Activated CD4-positive, alpha-beta T cell treated with anti-CD3 and anti-CD28 coated beads, Interleukin-2, amount 10 ng/mL, durations not matched to agents 24 days and 14 days (primary cell): ENCODE measurements at places on chromosomes 7 and 10. TPM values are rescaled to one million over a fixed set of nuclear protein-coding genes. Genes with fewer than 3 reads are reported as not detected.
A peak's percentile ranks its signal among the peaks of the same experiment; 100 is the strongest.

DNA sequence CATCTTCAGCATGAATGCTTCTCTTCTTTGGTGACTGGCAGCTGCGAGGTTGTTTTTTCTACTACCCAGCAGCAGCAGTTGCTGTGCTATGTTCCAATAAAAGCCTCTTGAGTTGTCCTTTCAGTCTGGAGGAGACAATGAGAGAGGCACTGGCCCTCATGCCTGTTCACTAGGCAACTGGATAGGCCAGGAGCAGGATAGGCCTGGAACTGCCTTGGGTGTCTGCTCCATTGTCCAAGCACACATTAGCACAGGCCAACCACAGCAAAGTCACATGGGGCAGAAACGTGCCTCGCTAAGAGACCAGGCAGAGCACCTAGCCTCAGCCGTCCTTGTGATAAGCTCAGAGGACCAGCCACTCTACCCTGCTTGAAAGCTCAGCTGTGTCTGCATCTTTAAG, 76.9 kb upstream of the PDCD4 start:
- DNase-seq: no peak

DNA sequence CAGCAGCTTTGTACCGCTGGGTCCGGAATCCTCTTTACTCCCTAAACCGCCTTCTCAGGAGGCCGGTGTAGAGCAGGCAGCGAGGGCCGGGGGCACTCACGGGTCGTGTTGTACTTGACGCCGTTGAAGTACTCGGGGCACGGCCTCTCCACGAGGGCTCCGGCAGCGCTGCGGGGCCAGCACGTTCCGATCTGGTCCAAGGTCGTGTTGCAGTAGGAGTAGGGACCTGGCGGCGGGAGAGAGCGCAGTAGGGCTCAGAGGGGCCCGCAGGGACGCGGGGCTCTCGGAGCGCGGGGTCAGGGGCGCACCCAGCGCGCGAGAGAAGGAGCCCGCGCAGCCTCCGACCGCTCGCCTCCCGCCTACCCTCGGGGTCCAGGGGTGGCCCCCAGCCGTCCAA, 443 bp downstream of the CRHR2 start:
- peak; percentile 58 for DNase-seq

GRCh38 chr10:7260412-7260900, 150.4 kb downstream of the SFMBT2 start:
- peak; percentile 71 for DNase-seq

DNA sequence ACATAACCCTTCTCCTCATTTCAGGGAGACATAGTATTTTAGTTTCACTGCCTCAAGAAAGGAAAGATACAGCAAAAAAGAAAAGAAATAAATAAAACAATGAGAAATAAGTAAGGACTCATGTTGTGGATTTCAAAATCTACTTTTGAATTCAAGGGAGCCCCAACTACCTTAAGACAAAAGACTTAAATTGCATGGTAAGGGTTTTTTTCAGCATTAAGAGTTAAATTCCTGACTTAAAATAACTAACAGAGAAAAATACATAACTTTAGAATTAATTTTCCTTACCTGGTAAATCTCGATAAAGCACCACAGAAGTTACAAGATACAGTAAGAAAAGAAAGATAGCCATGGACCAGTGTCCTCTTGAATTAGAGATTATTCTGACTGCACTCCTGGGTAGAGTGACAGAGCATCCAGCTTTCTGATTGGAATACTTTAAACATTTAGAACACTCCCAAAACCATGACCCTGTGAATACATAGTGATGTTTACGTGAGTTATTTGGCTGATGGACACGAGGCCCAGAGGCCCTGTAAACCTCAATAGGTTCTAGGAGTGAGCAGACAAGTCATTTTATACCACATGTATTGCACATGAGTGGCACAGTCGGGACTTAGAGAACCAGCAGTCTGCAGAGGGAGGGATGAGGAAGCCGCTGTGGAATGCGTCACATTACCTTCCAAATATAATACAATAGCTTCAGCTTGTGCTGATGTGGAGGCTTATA, 292.5 kb upstream of the SEMA3C start:
- no peak for DNase-seq

- no peak for DNase-seq
Observed at GRCh38 chr10:75972491-75973276, 541.3 kb downstream of the LRMDA start.

DNA sequence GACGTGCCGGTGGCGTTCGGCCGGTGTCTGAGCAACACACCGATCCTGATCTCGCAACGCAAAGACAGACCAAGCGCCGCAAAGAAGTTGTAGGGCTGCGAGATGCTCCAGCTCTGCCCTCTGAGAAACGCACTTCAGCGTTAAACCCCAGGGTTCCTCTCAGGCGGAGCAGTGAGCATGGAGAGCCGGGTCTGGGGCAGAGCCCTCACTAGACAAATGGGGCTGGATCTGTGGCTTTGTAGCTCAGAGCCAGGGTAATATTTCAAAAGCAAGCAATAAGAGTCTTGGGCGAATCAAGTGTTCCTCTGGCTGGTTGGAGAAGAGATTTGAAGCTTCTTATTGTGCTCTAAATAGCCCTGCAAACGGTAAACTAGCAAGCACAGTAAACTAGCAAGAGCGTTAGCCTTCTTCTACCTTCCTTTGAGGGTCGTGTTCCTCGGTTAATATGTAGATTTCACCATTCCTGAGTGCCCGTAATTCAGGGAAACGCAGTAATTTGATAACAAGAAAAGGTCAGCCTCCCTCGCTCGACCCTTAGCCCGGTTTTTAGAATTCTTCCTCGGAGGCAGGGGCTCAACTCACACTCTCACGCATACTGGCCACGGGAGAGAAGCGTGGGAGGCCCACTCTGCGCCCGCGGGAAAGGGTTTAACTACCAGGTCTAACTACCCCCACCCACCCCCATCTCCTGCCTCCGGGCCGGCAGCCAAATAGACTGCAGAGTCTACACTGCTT, 6.7 kb downstream of the SKAP2 start:
- peak; percentile 59 for DNase-seq

DNA sequence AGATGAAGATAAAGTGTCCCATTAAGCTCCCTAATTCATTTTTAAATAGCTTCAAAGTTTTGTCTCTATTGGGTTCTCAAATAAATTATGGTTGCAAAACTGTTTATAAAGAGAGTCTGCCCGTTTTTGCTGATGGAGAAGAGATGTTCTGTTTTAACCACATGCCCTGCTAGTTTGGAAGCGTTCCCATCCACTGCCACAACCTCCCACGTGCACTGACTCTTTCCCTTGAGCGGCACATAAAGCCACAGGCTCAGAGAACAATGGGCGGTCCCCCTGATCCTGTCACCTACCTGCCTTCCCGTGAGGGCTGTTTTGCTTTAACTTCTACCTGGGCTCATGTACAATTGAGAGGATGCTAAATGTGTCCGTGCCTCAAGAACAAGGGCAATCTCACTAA, 65.5 kb downstream of the CPVL start:
- no peak for DNase-seq

- DNase-seq: no peak
Observed at GRCh38 chr10:123997486-123998196, 95.8 kb downstream of the CHST15 start.

GRCh38 chr7:131327049-131327625, 539 bp upstream of the MKLN1 start:
- peak; percentile 78 for DNase-seq

DNA sequence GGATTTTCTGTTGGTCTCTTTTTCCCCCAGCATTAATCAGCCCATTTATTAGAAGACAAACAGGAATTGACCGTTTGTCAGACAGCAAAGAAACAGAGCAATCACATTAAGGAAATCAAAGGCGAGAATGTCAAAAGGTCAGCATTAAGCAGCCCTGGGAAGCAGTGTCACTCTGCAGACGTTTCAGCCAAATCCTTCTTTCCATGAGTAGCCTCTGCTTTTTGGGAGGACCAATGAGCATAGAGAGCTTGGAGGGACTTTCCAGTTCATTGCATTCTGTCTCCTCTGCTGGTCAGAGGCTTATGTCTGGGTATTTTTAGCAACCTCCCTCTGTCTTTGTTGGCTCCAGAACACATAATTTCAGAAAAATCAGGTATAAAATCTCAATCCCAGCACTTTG, 481.4 kb downstream of the GALNT17 start:
- no peak for DNase-seq

GRCh38 chr7:75623390-75624133, 115.2 kb downstream of the HIP1 start:
- no peak for DNase-seq

DNA sequence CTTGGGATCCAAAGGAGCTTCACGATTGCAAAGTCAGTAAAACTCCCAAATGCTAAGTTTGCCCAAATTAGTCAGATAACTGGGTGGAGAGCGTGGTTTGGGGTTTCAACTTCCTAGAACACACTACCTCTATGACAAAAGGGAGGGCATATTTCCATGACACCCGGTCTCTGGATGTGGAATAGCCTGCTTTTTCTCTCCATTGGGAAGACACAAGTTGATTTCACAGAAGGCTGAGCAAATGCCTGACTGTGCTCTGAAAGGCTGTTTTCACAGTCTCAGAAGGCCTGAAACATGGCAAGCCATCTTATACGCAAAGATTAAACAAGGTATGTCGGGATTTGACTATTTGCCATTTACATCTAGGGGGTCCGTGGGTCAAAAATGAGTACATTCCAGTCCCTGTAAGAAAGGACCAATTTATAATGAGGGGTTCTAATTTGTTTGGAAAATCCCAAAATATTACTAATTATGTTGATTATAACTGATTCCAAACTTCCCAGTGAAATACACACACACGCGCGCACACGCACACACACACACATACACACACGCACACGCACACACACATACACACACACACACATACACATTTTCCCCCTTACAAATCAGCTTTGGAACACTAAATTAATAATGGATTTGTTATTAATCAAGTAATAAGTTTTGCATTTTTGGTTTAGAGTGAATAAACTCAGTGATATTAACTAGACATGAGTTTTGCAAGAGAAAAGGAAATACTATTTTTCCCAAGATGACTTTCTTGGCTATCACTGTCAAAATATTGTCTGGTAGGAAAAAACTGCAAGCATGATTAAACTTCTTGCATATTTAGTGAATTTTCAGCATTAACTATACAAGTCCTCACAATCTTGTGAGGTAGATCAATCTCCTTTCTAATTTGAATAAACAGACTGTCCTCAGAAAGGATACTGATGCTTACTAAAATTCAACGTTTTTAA, 105.0 kb downstream of the PRTFDC1 start:
- DNase-seq: no peak

DNA sequence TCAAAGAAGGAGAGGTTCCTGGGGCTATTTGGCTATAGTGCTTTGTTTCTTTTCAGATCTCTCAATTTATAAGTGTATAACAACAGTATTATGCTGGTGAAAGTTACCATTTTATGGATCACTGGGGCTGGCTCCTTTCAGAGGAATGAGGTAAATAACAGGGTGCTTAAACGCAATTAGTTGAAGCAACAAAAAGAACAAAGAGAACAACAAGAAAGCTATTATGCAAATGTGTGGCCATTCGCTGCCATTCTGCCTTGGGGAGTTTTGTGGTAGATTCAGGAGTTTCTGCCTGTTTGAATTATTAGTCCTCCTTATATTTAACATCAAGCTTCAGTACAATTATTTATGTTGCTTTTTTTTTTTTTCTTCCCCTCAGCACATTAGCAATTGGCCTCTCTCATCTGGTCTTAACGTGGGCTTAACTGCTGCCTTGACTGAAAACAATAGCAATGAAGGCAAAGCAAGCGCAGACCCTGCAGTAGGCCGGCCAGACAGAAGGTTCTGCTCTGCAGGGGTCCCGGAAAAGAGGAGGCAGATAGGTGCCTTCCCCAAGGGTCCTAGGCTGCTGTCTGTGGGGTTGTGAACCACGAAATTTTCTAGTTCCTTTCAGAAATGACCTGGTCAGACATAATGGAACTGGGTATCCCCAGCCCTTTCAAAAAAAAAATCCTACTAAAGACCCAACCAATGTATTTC, 339.9 kb upstream of the PODXL start:
- no peak for DNase-seq

- no peak for DNase-seq
Observed at GRCh38 chr10:474946-475345, 214.5 kb downstream of the DIP2C start.

GRCh38 chr7:157370742-157371141, 33.9 kb downstream of the DNAJB6 start:
- DNase-seq: no peak

- no peak for DNase-seq
Observed at GRCh38 chr7:128356546-128357216, 4.8 kb downstream of the PRRT4 start.

DNA sequence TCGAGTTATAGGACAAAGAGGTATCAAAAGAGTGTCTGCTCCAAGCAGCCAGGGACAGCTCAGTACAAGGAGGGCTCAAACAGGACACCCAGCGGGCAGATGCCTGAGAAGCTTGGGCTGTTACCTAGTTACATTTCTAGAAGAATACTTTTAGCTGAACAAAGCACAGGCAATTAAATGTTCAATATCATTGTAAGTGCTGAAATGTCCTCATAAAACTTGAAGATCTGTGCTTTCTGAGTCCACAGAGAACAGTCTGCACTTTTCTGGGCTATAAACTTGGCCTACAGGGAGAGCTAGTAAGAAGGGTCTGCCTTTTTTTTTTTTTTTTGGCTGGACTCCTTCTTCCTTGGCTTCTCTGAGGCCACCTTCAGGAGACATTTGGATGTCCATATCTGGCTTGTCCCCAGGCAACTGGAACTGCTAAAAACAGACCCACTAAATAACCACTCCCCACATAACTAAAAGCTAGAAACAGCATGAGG, 123.2 kb downstream of the SLC16A9 start:
- DNase-seq: no peak

DNA sequence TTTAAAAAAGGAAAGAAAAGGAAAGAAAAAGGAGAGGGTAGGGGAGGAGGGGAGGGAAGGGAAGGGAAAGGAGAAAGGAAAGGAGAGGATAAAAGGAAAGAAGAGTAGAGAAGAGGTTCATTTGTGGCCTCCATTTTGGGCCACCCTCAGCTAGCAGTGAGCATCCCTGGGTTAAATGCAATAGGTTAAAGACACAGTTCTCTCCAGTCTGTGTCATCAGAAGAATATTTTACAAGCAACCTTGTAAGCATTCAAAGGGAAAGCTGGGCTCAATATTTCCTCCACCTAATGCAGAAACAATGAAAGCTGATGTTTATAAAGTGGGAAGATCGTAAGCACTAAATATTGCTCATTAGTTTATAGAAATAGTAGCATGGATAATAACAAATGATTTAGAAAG, 219.1 kb upstream of the PITRM1 start:
- no peak for DNase-seq

DNA sequence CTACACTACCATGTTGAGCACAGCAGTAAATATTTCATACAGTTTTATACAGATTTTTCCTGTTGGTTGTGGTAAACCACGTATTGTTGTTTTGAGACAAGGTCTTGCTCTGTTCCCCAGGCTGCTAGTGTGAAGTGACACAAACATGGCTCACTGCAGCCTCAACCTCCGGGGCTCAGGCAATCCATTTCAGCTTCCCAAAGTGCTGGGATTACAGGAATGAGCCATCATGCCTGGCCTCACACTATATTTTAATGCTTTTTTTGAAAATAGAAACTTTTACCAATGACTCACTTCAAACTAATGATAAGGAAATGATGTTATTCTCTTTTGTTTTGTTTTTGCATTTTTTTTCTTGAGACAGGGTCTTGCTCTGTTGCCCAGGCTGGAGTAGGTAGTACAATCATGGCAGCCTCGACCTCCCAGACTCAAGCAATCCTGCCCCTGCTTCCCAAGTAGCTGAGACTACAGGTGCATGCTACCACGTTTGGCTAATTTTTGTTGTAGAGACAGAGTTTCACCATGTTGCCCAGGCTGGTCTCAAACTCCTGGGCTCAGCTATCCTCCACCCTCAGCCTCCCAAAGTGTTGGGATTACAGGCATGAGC, 210.6 kb downstream of the TPST1 start:
- no peak for DNase-seq

Gene PROSER2
- 0.24 and 0.37 TPM in 2 replicates for total RNA-seq

Gene INMT
- not detected in 2 replicates for total RNA-seq

Gene HYAL4
- not detected in 2 replicates for total RNA-seq

Gene PNLIP
- total RNA-seq: not detected in 2 replicates

Gene EPO
- total RNA-seq: 0.40 TPM in 1 of 2 replicates, not detected in the other

Gene MMP21
- total RNA-seq: 0.14 TPM in 1 of 2 replicates, not detected in the other

Gene ITGB8
- not detected in 2 replicates for total RNA-seq

Gene OR2A1
- total RNA-seq: not detected in 2 replicates
